ENCODE measurements at places on chromosomes 7 and 10. TPM values are rescaled to one million over a fixed set of nuclear protein-coding genes. Genes with fewer than 3 reads are reported as not detected.

- peaks cover 12% of the 10 kb centered on the region for H3K27me3 ChIP-seq
- no peak overlapping the region for H3K4me3 ChIP-seq
- H3K27ac ChIP-seq, result no peak overlapping the region
Observed at GRCh38 chr10:93991596-93992284, 2.0 kb upstream of the PLCE1 start.

DNA sequence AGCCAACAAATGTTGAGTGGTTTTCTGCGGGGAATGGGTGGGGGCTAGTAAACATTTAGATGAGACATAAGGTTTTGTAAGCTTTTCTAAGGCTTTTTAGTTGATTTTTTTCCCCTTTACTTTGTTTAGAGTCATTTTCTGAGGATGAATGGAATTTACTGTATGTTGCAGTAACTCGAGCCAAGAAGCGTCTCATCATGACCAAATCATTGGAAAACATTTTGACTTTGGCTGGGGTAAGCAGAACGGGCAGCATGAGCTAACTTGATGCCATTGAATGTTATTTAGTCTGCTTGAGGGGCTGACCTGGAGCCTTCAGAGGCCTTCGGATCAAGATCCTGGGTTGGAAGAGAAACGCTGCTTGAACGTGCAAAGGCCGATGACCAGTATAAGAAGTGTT lies 37.3 kb downstream of the FBH1 start:
- H3K36me3 ChIP-seq, result peaks cover 55% of the 10 kb centered on the region
- H3K27me3 ChIP-seq, result no peaks in the 10 kb centered on the region
- no peaks in the 10 kb centered on the region for H3K4me1 ChIP-seq
- H3K4me3 ChIP-seq, result no peak overlapping the region

DNA sequence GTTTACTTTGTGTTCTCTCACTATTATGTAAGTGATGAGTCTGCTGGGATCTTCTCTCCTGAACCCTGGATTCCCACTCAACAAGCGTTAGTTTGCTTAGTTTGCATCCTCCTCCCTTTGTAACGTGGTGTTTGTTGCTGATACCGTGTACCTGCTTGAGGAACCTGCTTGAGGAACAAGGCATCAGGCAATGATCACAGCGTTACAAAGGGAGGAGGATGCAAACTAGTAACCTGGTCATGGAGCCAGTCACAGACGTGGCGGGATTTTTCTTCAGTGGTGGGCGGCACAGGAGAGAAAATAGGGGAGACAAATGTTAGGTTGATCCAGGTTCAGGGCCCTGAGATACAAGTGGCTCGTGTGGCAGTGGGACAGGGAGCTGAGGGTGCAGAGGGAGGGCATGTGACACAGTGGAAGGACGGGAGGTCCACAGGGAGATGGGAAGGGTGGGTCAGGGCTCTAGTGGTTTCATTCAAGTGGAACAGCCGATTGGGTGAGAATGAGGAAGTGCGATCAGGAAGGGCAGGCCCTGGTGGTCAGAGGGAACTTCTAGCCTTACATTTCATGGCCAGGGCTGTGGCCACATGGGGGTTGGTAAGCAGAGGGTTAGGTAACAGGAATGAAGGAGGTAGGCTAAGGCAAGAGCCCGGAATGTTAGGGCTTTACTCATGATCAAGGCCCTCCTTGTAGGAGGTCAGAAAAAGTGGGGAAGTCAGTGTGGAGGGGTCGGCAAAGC lies 38.0 kb downstream of the SNX10 start:
- no peaks in the 10 kb centered on the region for H3K36me3 ChIP-seq
- H3K4me3 ChIP-seq, result no peak overlapping the region
- no peaks in the 10 kb centered on the region for H3K4me1 ChIP-seq
- no peak overlapping the region for H3K27ac ChIP-seq

GRCh38 chr10:75723319-75723980 lies 292.0 kb downstream of the LRMDA start:
- no peak for DNase-seq
- no peak overlapping the region for H3K27ac ChIP-seq
- no peak overlapping the region for H3K4me3 ChIP-seq
- no peaks in the 10 kb centered on the region for H3K4me1 ChIP-seq
- H3K27me3 ChIP-seq, result no peaks in the 10 kb centered on the region
- H3K36me3 ChIP-seq, result no peaks in the 10 kb centered on the region

DNA sequence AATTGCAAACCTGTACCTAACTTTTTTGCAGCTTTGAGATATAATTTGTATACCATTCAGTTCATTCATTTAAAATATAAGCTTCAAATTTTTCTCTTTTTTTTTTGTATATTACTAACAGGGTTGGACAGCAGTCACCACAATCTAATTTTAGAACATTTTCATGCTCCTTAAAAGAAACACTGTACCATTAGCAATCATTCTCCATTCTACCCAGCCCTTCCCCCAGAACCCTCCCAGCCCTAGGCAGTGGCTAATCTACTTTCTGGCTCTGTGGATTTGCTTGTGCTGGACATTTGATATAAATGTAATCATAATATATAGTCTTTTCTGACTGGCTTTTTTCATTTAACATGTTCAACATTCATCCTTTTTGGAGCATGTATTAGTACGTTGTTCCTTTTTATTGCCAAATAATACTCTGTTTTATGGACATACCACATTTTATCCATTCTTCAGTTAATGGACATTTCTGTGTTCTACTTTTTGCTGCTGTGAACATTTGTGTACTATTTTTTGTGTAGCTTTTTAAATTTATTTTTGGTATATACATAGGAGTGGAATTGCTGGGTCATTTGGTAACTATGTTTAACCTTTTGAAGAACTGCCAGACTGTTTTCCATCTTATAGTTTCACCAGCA lies 40.9 kb upstream of the ST7 start:
- H3K27me3 ChIP-seq, result no peaks in the 10 kb centered on the region
- no peak overlapping the region for H3K27ac ChIP-seq
- peaks cover 30% of the 10 kb centered on the region for H3K36me3 ChIP-seq
- no peak overlapping the region for H3K4me3 ChIP-seq

DNA sequence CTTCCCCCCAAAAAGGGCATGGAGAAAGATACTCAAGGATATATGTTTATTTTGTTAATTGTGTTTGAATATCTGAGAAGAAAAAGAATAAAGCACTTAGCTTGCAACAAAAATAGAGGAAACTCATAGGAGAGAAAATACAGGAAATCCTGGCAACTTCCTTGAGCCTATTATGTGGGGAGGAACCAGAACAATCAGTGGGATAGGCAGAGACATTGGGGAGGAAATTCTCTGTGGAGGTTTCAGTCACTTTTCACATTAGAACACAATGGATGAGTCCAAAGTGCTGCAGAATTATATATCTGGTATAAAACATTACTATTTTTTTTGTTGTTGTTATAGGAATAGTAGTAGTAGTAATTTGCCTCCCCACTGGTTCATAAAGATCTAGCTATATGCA lies 240.1 kb downstream of the THSD7A start:
- no peaks in the 10 kb centered on the region for H3K27me3 ChIP-seq

DNA sequence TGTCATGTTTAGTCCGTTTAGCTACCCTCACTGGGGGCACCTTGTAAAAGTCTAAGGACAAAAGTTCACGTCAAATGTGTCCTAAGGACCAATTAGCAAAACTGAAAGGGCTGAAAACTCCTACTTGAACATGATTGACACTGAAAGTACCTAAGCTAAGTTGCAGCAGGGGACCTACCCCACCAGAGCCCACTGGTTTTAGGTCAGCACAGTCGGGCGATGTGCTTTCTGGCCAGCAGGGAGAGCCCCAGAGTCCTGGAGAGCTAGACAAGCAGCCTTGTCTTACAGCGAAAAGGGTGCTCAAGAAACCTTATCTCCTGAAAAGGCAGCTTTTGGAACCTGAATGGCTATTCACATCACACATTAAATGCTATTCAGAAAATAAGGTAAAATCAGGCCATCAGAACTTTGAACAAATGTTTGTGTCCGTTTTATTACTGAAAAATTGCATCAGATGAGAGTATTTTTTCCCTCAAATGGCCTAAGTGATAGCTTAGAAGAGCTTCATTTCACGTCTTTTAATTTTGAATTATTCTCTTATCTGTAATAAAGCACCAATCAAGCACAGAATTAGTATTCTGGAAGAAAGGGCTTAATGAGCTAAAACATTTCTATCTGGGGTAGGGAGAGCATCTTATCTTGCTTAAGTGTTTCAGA lies 52.2 kb upstream of the MKI67 start:
- H3K4me1 ChIP-seq, result peaks cover 28% of the 10 kb centered on the region
- H3K27me3 ChIP-seq, result no peaks in the 10 kb centered on the region
- DNase-seq, result peak; percentile 38
- no peak overlapping the region for H3K27ac ChIP-seq

DNA sequence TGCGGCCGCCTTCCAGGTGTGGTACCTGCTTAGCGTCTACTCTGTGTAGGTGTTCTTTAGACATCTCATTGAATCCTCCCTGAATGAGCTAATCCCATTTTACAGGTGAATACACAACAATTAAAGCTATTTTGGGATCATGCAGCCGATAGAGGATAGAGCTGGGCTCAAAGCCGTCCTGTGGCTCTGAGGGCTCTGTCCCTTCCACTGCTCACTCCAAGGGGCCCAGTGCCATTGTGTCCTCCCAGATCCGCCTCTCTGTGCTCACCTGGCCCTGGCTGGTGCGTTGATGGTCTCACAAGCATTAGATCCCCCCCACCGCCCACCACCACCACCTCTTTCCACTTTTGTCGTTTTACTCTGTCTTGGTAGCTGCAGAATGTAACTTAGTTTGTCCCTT lies 13.1 kb downstream of the NPTX2 start:
- H3K4me3 ChIP-seq, result no peak overlapping the region
- no peaks in the 10 kb centered on the region for H3K4me1 ChIP-seq
- no peaks in the 10 kb centered on the region for H3K36me3 ChIP-seq
- DNase-seq, result no peak
- no peak overlapping the region for H3K27ac ChIP-seq
- H3K27me3 ChIP-seq, result no peaks in the 10 kb centered on the region

DNA sequence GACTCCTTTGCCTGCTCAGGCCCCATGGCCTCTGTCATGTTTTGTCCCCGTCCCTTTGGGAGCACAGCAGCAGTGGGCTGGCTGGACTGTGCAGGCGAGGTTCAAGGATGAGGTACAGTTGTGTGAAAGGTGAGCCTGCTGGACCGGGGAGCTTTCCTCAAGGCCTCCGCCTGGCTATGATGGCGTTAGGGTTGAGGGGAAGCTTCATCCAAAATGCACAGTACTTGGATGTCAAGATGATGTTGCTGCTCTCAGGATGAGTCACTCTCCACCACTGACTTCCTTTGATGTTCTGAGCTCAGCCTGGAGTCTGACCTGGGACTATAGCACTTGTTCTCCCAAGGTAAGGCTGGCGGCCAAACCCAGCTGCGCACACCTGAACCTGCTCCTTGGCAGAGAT lies 152.7 kb upstream of the SHH start:
- H3K27ac ChIP-seq, result no peak overlapping the region
- no peak for DNase-seq
- H3K27me3 ChIP-seq, result no peaks in the 10 kb centered on the region

GRCh38 chr10:35822316-35822715 lies 180.2 kb upstream of the FZD8 start:
- no peaks in the 10 kb centered on the region for H3K27me3 ChIP-seq
- no peaks in the 10 kb centered on the region for H3K4me1 ChIP-seq
- no peak for DNase-seq
- no peaks in the 10 kb centered on the region for H3K36me3 ChIP-seq

GRCh38 chr10:12899546-12899945 lies 102.0 kb downstream of the CCDC3 start:
- no peaks in the 10 kb centered on the region for H3K36me3 ChIP-seq
- H3K27ac ChIP-seq, result no peak overlapping the region
- H3K4me1 ChIP-seq, result no peaks in the 10 kb centered on the region
- no peak overlapping the region for H3K4me3 ChIP-seq
- no peak for DNase-seq

- peaks cover 24% of the 10 kb centered on the region for H3K4me1 ChIP-seq
- H3K36me3 ChIP-seq, result no peaks in the 10 kb centered on the region
- H3K4me3 ChIP-seq, result no peak overlapping the region
Observed at GRCh38 chr7:93228302-93228701, 2.0 kb upstream of the HEPACAM2 start.

GRCh38 chr7:29487424-29487823 lies 76.2 kb upstream of the PRR15 start:
- no peak overlapping the region for H3K27ac ChIP-seq
- H3K36me3 ChIP-seq, result no peaks in the 10 kb centered on the region
- H3K4me1 ChIP-seq, result no peaks in the 10 kb centered on the region
- no peaks in the 10 kb centered on the region for H3K27me3 ChIP-seq
- DNase-seq, result no peak
- H3K4me3 ChIP-seq, result no peak overlapping the region

GRCh38 chr7:131932271-131932670 lies 375.8 kb upstream of the PODXL start:
- H3K4me1 ChIP-seq, result no peaks in the 10 kb centered on the region
- H3K27ac ChIP-seq, result no peak overlapping the region
- H3K36me3 ChIP-seq, result no peaks in the 10 kb centered on the region
- no peak overlapping the region for H3K4me3 ChIP-seq

DNA sequence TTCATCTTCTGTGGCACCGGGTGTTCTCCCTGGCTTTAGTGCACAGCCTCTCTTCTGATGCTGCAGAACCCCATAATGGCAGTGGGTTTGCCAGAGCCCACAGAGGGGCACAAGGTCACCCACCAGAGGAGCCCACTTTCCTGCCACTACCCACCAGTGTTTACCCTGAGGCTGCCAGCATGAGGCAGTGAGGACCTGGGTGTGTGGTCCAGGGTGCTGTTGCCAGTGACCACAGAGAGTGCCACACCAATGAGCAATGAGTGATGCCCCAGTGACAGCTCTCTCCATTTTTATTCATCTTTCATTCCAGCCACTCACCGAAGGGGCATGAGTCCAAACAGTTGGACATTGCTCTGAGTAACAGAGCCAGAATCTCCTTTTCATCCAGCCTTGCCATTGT lies 34.8 kb downstream of the MTURN start:
- H3K4me1 ChIP-seq, result no peaks in the 10 kb centered on the region
- H3K36me3 ChIP-seq, result no peaks in the 10 kb centered on the region
- H3K27me3 ChIP-seq, result no peaks in the 10 kb centered on the region
- H3K4me3 ChIP-seq, result no peak overlapping the region
- no peak for DNase-seq
- no peak overlapping the region for H3K27ac ChIP-seq

DNA sequence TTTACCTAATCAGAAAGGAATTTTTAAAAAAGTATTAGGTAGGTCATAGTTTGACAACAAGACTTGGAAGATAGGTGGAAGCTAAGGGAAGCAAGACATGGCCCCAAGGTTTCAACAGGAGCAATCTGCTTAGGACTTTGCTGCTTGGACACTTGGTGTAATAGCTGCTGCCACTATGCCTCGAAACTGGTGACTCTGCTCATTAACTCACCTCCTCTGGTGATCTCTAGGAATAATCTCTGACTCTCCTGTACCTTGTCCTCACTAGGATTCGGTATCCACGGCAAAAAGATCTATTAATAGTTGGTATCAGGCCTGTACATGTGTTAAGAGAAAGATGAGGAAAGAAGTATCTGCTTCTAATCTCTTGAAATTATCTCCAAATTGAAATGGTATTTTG lies 53.1 kb downstream of the PTEN start:
- H3K4me3 ChIP-seq, result no peak overlapping the region
- H3K36me3 ChIP-seq, result no peaks in the 10 kb centered on the region
- H3K4me1 ChIP-seq, result peaks cover 47% of the 10 kb centered on the region
- no peaks in the 10 kb centered on the region for H3K27me3 ChIP-seq
- no peak overlapping the region for H3K27ac ChIP-seq
- DNase-seq, result no peak

GRCh38 chr7:74627661-74628411 lies 29.7 kb upstream of the GTF2I start:
- H3K4me1 ChIP-seq, result no peaks in the 10 kb centered on the region
- H3K4me3 ChIP-seq, result no peak overlapping the region
- H3K27ac ChIP-seq, result no peak overlapping the region
- H3K36me3 ChIP-seq, result no peaks in the 10 kb centered on the region
- no peaks in the 10 kb centered on the region for H3K27me3 ChIP-seq
- no peak for DNase-seq

RBP4 gene
- not detected for total RNA-seq

HOXA1 gene
- total RNA-seq, result 0.73 TPM

VWA2 gene
- total RNA-seq, result not detected

FIS1 gene
- total RNA-seq, result 100 TPM

All from CD4-positive, alpha-beta memory T cell (primary cell).